Thoracic aorta (tissue), 2 donors: ENCODE measurements at places on chromosomes 3 and 15.

GRCh38 chr3:147407498-147408187 lies 1.3 kb upstream of the ZIC4 start:
- DNase-seq = no peak

- no peak for DNase-seq
Measured at GRCh38 chr3:111882194-111882593, 23.1 kb downstream of the PHLDB2 start.

DNA sequence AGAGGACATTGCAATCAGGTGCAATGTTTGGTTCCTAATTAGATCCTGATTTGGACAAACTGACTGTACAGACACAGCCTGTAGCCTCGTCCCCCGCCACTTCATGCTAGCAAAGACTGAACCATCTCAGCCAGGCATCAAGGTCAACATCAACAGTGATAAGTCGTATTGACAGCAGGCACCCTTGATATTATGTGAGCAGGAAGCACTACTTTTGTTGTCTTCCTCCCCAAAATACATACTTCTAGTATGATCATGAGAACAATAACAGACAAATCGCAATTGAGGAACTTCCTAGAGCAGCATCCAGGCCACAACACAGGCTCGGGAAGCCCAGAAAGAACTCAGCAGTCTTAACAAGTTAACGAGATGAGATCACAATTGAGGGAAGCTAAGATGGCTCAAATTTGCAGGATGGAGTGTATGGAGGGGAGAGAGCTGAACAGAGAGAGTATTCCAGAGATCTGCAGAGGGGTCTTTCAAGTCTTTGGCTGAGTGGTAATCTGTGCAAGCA lies 20.4 kb downstream of the TGM5 start:
- no peak for DNase-seq

- no peak for DNase-seq
Measured at GRCh38 chr3:57598765-57599360, 1.7 kb upstream of the ARF4 start.

GRCh38 chr3:177149106-177149505 lies 48.2 kb downstream of the TBL1XR1 start:
- DNase-seq = no peak

DNA sequence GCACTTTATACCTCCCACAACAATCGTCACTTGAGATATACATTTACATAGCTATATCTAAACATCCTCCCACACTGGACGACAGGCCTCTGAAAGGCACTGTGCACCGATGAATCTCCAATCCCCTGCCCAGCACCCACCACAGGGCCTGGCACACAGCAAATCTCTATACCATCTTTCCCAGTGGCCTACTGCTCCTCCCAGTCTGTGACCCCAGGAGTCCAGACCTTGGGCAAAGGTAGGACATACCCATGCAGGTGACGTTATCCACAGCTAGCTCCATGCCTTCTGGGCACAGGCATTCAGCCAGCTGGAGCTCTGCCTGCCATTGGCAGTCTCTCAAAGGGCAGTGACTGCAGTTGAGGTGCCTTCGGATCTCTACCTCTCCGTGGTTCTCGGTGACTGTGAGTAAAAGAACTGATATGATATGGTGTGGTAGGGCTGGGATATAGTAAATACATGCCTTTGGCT lies 5.8 kb downstream of the LTK start:
- no peak for DNase-seq

DNA sequence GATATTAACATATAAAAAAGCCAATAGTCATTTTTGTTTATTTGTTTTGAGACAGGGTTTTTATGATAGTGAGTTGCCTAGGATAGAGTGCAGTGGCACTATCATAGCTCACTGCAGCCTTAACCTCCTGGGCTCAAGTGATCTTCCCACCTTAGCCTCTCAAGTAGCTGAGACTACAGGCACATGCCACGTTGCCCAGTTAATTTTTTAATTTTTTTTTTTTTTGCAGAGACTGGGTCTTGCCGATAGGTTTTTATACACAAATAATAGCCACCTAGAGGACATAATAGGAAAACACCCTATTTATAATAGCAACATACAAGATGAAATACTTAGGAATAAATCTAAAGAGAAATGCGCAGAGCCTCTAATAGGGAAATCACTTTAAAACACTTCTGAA lies 13.3 kb downstream of the EIF3J start:
- DNase-seq = no peak

DNA sequence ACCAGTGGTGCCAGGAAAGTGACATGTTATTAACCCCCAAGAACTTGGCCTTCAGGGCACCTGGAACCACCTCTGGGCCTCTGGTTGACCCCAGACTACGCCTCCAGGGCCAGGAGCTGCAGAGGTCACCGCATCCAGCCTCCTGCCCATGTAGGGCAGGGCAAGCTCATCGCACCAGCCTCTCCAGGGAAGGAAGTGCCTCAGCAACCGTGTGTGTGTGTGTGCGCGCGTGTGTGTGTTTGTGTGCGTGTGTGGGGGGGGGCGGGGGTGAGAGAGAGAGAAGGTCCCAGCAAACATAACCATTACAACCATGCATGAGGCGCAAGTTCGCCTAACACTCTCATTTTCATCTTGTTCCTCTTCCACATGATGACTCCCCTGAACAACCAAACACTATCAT lies 31.8 kb downstream of the RAB6B start:
- no peak for DNase-seq

DNA sequence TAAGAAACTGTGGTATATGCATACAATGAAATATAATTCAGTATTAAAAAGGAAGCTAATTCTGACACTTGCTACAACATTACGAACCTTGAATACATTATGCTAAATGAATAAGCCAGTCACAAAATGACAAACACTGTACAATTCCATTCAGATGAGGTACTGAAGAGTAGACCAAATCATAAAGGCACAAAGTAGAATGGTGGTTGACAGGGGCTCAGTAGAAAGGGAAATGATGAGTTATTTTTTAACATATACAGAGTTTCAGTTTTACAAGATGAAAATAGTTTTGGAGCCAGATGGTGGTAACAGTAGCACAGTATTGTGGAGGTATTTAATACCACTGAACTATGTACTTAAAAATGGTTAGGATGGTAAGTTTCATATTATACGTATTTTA lies 254.6 kb upstream of the RBMS3 start:
- no peak for DNase-seq

DNA sequence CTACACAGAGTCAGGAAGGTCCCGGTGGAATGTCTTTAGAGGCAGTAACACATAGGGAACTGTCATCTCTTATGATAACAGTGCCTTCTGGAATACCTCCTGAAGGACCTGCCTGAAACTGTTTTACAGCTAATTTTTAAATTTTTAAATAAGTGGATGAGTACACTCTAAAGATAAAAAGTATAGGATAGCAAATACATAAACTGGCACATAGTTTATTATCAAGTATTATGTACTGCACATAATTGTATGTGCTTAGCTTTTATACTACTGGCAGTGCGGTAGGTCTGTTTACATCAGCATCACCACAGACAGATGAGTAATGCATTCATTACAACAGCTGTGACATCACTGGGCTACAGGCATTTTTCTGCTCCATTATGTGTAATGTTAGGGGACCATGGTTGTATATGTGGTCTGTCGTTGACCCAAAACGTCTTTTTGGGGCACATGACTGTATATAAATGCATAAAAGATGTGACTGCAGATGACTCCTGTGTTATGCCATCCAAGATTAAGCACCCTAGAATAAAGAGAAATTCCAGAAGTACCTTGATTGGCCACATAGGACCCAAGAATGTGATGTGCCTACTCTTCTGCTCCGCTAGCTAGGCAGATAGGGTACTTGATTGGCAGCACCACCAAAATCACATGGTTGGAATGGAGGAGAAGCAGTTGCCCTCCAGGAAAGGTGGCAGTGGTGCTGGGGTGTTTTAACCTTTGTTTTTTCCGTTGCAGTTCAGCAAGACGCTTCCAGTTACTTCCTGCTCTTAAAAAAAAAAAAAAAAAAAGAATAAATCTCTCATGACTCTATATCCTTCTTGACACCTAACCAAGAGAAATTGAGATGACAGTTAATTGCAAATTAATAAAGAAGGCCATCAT lies 3.3 kb downstream of the VPS8 start:
- DNase-seq = no peak

GRCh38 chr3:122576174-122576940 lies 1.1 kb upstream of the PARP15 start:
- DNase-seq = no peak

- no peak for DNase-seq
Measured at GRCh38 chr3:9222956-9223639, 26.3 kb downstream of the SRGAP3 start.

DNA sequence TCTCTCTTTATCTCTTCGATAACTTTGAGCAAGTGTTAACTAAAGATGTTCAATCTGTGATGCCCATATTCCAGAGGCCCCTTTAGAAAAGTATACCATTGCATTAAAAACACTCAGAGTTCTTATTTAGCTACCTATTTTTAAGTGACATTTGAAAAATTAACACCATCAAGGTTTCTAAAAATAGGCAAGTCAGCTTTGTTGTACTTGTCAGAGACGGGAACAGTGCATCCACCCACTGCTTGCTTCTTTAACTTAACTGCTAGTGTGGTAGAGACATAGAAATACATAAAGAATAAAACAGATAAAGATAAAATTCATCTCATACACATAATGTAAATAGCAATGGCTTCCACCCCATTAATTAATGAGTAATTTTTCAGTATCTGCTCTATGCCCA lies 66.0 kb downstream of the IGSF11 start:
- no peak for DNase-seq

GRCh38 chr3:58021072-58021959 lies 13.1 kb downstream of the FLNB start:
- no peak for DNase-seq

DNA sequence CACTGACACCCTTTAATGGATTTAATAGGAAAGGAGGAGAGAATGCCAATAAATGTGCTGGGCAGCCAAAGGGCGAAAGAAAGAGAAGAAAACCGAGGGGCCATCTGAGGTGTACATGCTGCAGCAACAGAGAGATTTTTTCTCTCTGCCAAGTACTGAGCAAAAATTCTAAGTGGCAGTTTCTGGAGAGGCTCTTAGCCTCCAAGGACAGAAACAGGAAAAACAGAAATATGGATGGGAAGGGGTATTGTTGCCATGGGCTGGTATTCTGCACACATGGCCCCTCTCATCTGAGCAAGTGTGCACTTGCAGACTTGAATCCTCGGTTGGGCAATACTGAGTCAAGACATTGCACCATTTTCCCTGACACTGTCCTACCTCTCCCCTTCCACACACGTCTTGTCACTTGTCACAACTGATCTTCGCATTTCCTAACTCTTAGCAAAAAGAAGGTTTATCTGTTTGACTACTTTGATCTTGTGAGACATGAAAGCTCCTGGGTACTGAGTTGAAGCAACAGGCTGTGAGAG lies 73.9 kb downstream of the PRICKLE2 start:
- DNase-seq = no peak
